ENCODE measurements at places on chromosomes 2 and 18.

GRCh38 chr18:55336438-55337100, 251.4 kb downstream of the TCF4 start:
- DNase-seq, result no peak

GRCh38 chr2:105309147-105309545, 20.4 kb downstream of the TGFBRAP1 start:
- no peak for DNase-seq

GRCh38 chr18:79496978-79497637, 101.4 kb downstream of the NFATC1 start:
- DNase-seq, result no peak

DNA sequence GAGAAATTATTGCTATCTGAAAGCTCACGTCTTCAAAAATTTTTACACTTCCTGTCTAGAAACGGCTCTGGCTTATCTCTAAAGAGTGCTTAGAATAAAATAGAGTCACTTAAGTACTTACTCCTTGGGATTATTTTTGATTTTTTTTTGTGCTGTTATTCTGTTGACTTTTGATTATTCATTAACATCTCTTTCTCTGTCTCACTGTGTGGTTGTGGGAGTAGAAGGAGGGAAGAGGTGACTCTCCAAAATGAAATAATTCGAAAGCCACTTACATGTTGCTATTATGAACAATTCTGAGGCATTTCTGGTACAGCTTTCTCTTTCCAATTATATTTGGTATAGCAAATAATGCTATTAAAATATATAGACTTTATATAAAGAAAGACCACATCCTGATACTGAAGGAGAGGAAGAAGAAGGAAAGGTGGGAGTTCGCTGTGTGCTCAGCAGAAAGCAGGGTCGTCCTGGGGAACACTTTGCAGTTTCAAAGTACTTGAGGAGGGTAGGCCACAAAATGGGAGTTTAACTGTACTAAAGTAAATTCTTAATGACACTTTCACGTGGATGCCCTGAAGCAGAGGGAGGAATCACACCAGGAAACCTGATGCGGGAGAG, 9.6 kb upstream of the MMADHC start:
- no peak for DNase-seq

DNA sequence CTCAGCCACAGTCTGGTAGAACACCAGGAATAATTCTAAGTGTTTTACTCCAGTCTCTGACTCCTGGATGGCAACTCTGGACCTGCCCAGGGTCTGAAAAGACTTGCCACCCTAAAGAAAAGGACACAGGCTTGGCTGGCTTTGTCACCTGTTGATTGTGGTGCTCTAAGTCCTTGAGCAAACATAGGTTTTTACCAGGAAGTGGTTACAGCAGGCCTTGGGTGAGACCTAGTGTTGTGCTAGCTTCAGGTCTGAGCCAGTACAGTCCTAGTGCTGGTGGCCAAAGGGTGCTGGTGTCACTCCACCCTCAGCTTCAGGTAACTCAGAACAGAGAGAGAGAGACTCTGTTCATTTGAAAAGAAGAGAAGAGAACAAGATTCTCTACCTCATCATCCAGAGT, 1239.4 kb upstream of the CRIM1 start:
- DNase-seq, result no peak

DNA sequence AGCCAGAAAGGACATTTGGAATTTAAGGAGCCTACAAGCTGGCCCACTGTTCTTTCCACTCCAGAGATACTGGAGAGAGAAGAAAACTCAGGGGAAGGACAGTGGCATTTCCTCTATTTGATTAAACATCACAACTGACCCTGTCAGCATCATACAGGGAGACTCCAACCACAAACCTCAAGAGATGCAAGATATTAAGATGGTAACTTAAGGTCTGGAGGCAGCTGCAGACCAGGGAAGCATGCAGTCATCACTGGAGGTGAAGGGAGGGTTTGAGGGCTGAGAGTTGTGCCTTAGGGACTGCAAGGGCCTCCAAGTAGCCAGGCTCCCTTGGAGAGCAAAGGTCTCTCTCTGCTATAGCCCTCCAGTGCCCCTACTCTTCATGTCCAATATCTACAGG, 67.4 kb downstream of the RNF152 start:
- DNase-seq, result no peak

DNA sequence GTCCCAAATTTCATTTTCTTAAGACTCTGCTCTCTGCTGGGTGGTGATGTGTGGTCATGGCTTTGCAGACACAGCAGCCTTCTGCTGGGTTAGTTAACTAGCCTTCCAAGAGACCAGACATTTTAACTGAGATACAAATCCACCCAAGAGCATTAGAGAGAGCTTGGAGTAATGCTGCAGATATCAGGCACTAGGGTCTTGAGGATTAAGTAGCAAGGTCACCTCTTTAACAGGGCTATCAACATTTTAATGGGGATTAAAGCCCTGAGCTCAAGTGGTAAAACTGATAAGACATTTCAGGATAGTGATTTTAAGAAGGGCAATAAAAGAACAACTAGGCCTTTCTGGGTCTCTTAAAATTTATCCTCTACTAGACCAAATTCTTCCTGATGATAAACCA, 461.2 kb downstream of the MEIS1 start:
- DNase-seq, result no peak

- DNase-seq, result no peak
Measured at GRCh38 chr2:70627211-70627898, 73.7 kb upstream of the TGFA start.

GRCh38 chr2:112034924-112035323, 20.1 kb upstream of the TMEM87B start:
- DNase-seq, result no peak

- DNase-seq, result no peak
Measured at GRCh38 chr18:42074704-42075103, 119.7 kb downstream of the PIK3C3 start.

- DNase-seq, result no peak
Measured at GRCh38 chr2:212958133-212958532, 193.3 kb downstream of the IKZF2 start.

DNA sequence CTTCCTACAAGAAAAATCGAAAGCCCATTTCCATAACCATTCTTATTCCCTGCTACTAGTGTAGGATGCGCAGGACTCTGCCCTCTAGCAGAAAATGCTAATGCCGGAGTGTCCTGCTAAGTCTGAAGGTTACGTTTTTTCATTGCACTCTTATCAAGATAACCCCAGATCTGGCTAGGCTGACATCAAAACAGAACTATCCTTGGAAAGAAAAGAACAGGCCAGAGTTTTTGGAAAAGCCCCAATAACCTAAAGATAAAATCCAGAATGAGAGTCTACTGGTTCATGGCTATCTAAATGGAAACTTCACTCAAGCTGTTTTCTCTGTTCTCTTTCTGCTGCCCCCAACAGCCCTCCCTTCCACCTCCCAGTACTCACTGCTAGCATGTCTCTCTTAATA, 913 bp downstream of the RNF152 start:
- DNase-seq, result no peak

DNA sequence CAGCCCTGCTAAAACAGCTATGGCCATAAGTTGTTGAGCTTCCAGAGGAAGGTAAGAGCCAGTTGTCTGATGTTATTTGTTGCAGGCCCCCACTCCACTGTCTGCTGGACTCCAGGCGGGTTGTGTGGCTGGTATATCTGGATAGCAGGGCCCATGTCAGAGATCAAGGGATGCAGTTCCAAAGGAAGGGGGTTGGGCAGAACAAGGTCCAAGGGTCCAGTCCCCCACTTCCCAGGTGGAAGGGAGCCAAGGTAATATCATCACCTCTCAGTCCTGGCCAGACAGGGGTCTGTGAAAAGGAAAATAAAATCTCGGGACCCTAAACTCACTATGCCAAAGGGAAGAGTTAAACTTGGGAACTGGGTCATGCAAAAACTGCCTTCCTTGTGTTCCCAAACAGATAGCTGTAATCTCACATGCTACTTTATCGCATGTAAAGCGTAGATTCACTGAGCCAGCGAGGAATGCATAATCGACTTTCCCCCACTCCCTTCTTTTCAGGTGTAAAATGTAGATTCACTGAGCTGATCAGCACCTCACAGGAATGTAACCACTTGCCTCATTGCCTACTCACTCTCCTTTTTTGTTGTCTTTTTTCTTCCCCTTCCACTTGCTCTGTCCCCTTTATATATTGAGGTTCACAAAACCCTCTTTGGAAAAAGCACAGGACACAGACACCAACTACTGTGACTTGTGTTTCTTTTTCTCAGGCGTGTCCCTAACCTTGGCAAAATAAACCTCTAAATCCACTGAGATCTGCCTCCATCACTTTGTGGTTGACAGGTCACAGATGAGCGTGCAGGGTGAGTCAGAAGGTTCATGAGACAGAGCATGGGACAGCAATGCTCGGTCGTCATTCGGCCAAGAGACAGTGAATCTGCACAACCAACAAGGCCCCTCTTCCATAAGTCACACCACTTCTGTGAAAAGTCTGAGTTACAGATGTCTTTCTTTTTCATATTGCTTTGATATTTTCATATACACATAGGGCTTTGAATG, 255.3 kb upstream of the SIX2 start:
- DNase-seq, result no peak

DNA sequence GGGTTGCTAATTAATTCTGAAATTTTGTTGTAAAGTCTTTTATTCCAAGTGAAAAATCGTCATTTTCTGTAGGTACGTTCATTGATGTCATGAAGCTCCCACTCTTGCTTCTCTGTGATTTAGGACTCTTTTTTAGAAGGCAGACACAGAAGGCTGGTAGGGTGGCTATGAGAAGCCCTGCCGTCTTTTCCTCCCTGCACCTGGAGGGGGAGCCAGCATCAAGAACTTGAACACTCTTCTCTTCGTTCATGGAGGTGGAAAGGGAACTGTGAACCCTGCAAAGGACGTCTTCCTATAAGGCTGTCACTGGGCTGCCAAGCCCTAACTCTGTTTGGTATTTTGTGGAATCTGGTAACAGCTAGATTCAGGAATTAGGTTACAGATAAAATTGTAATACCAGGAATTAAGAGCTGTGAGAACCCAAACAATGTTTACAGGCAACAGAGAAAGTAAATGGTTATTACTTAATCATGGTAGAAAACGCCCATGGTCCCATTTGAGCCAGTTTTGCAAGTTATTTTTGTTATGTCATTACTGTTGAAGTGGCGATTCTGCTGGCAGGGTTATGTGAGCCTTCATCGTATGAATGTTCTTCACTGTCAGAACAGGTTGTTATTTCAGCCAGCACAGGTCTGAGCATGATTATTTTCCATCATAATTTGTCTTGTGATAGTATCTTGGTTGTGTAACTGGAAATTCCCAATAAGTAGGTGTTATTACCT, 112.2 kb downstream of the OSBPL6 start:
- DNase-seq, result peak; percentile 70

- peak; percentile 99 for DNase-seq
Measured at GRCh38 chr18:12307701-12308385, at the start of gene TUBB6. Gene TUBB6, plus strand, starts transcription at chr18:12308241. Its CDS starts 52 bp downstream, at chr18:12308293.

- no peak for DNase-seq
Measured at GRCh38 chr18:57107140-57107832, 39.6 kb upstream of the BOD1L2 start.

DNA sequence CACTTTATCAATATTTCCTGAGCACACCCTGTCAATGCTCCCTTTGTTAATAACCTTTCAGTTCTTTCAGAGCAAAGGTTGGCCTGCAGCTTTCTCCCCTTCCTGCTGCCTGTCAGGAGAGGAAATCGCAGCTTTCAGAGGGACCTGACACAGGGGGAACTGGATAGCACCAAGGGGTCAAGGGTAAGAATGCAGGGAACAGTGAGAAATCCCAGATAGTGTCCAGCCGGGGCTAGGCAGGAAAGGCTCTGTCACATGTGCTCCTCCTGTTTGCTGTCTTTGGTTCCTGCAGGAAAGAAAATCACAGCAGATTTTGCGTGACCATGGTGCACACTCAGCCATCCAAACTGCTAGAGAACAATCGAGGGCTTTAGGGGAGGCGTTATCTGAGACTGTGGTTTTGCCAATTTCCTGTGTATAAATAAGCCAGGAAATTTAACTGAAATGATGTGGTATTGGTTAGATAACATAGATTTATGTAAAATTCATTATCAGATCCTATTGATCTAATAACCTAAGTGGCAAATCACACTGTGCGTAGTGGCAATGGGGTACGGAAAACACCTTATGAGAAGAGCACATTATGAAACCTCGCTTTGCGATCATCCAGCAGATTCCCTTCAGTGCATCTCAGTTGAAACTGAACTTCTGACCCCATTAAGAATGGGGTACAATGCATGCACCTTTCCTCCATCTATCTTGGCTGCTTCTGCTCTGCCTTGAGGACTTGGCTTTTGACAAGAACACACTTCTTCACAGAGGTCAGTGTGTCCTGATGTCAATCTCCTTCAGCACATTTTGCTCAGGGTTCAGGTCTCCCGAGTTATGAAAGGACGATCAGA, 178.0 kb downstream of the ICOS start:
- DNase-seq, result no peak

GRCh38 chr18:3246635-3247239, 864 bp upstream of the MYL12A start:
- no peak for DNase-seq

DNA sequence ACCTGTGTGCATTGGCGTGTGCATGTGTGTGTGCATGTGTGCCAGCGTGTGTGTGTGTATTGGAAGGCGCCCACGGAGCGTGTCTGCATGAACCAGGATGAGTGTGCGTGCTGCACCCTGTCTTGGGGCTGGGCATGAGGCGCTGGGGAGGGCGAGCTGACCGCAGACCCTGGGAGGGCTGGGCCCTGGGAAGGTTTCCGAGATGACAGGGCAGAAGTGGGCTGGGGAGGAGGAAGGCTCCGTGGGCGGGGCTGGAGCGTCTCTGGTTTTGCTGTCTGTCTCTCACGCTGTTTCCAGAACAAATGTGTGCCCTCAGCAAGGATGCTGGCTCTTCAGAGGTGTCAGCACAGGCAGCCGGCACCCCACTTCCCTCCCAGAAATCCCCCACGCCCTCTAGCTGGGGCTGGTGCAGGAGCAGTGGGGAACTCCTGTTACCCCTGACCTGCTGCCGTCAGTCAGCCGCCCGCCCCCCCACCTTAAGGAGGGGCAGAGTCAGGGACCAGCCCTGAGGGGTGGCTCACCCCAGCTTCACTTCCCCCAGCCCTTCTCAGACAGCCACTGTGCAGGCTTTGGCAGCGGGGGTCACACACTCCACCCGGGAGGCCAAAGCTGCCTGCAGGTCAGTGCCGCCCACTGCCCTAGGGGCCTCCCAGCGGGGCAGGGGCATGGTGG, at the start of gene GPR35:
GPR35 (plus strand) TSS at position 531 of the 672 bp plus-strand sequence. CDS start 4,473 bp downstream, outside the sequence.
- DNase-seq, result no peak

DNA sequence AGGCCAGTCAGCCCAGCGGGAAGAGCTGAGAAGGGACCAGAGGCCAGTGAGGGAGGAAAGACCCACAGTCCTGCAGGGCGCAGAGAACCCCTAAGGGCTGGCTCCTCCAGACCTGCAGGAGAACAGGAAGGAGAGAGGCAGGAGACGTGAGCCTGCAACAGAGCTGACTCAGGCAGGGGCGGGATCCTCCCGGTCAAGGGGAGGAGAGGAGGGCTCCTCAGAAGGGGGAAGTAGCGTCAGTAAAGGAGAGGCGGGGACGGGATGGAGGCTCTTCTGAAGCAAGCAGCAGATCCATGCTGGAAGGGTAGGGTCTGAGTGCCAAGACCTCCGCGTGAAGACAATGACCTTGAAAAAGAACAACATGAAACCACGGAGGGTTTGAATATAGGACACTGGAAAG, 50.8 kb downstream of the TRABD2A start:
- DNase-seq, result no peak

GRCh38 chr18:76345901-76346300, 149.1 kb downstream of the ZNF516 start:
- DNase-seq, result peak; percentile 11
